ENCODE measurements at places on chromosomes 13 and 19. TPM values are rescaled to one million over a fixed set of nuclear protein-coding genes. Genes with fewer than 3 reads are reported as not detected.

Gene IGFL1
- not detected for total RNA-seq

DNA sequence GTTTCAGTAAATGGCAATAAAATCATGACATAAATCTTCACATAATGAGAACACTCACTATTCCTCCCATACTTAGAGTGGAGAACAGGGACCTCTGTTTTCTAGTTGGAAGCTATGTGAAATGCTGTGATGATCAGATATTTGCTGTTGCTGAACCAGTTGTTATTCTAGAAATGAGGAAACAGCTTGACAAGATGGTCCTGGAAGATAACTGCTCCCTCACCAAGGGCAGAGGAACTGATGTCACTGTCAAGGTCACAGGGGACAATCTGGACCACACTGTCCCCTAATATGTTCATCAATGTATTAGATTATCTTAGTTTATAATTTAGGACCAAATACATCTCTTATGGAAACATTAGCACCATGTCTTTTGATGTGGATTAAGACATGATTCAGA is 1173.3 kb downstream of the PCDH17 start:
- peaks cover 23% of the 10 kb centered on the region for H3K27me3 ChIP-seq
- H3K4me3 ChIP-seq = no peak overlapping the region
- no peaks in the 10 kb centered on the region for H3K36me3 ChIP-seq
- no peak overlapping the region for H3K27ac ChIP-seq
- H3K4me1 ChIP-seq = no peaks in the 10 kb centered on the region

DNA sequence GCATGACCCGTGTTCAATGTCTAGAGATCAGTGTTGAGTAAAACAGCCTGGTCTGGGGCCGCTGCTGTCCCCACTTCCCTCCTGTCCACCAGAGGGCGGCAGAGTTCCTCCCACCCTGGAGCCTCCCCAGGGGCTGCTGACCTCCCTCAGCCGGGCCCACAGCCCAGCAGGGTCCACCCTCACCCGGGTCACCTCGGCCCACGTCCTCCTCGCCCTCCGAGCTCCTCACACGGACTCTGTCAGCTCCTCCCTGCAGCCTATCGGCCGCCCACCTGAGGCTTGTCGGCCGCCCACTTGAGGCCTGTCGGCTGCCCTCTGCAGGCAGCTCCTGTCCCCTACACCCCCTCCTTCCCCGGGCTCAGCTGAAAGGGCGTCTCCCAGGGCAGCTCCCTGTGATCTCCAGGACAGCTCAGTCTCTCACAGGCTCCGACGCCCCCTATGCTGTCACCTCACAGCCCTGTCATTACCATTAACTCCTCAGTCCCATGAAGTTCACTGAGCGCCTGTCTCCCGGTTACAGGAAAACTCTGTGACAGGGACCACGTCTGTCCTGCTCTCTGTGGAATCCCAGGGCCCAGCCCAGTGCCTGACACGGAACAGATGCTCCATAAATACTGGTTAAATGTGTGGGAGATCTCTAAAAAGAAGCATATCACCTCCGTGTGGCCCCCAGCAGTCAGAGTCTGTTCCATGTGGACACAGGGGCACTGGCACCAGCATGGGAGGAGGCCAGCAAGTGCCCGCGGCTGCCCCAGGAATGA is 1.5 kb upstream of the CEACAM5 start:
- no peaks in the 10 kb centered on the region for H3K36me3 ChIP-seq
- H3K27ac ChIP-seq = no peak overlapping the region
- H3K27me3 ChIP-seq = peaks cover 93% of the 10 kb centered on the region

GRCh38 chr19:55287361-55288079 is 3.7 kb downstream of the BRSK1 start:
- no peak overlapping the region for H3K4me3 ChIP-seq
- peaks cover 12% of the 10 kb centered on the region for H3K27me3 ChIP-seq
- no peak for DNase-seq
- peaks cover 5% of the 10 kb centered on the region for H3K36me3 ChIP-seq
- H3K4me1 ChIP-seq = peaks cover 16% of the 10 kb centered on the region

DNA sequence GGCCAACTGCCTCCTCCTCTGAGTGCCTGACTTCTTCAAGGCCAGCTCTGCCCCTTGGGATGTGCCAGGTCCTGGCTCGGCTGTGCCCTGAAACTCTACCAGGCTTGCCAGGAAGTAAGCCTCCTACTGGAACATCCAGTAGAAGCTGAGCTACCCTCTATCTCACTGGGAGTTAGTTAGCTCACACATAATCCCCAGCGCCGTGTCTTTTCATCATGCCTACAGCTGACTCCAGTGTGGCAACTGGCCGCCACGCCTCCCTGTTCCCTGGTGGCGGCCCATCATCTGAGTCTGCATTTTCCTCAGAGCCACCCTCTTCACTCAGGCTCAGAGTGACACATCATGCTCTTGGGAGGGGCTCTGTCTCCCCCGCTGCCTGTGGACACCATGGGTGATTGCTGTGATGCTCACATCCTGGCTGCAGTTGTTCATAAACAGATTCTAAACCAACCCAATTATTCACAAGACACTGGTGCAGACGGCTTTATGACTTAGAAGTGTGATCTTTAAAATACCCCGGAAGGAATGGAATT is 131.9 kb upstream of the IRS2 start:
- no peaks in the 10 kb centered on the region for H3K27me3 ChIP-seq
- H3K36me3 ChIP-seq = no peaks in the 10 kb centered on the region
- no peaks in the 10 kb centered on the region for H3K4me1 ChIP-seq
- no peak for DNase-seq

- no peaks in the 10 kb centered on the region for H3K27me3 ChIP-seq
- H3K36me3 ChIP-seq = peaks cover 30% of the 10 kb centered on the region
- H3K4me3 ChIP-seq = peak overlapping the region; percentile 86
- DNase-seq = peak; percentile 35
- peak overlapping the region; percentile 82 for H3K27ac ChIP-seq
- H3K4me1 ChIP-seq = peaks cover 10% of the 10 kb centered on the region
Measured at GRCh38 chr13:52405369-52405766, 604 bp downstream of the THSD1 start.

Gene EDNRB
- total RNA-seq = not detected

Gene CCNA1
- 36.5 TPM for total RNA-seq

GRCh38 chr19:34778342-34778741 is 5.3 kb upstream of the ZNF599 start:
- H3K4me1 ChIP-seq = no peaks in the 10 kb centered on the region
- no peaks in the 10 kb centered on the region for H3K36me3 ChIP-seq
- H3K27me3 ChIP-seq = no peaks in the 10 kb centered on the region
- H3K27ac ChIP-seq = no peak overlapping the region

Gene IL4I1
- not detected for total RNA-seq

Gene MYH14
- total RNA-seq = not detected

GRCh38 chr19:35291916-35292315 is at the start of gene MAG:
Gene MAG (plus strand): TSS chr19:35292161. CDS start chr19:35295409, 3,248 bp downstream.
- no peak for DNase-seq
- no peaks in the 10 kb centered on the region for H3K4me1 ChIP-seq
- no peak within 1 kb of the TSS for H3K4me3 ChIP-seq
- H3K27me3 ChIP-seq = peaks cover 47% of the 10 kb centered on the region
- no peak within 1 kb of the TSS for H3K27ac ChIP-seq

Gene MISP3
- 0.54 TPM for total RNA-seq

GRCh38 chr19:41064974-41065569 is 23.2 kb upstream of the CYP2A13 start:
- peaks cover 4% of the 10 kb centered on the region for H3K36me3 ChIP-seq
- no peak overlapping the region for H3K4me3 ChIP-seq
- no peak overlapping the region for H3K27ac ChIP-seq
- peak; percentile 21 for DNase-seq

- H3K27ac ChIP-seq = no peak overlapping the region
- no peaks in the 10 kb centered on the region for H3K36me3 ChIP-seq
- H3K4me3 ChIP-seq = no peak overlapping the region
- H3K27me3 ChIP-seq = no peaks in the 10 kb centered on the region
- peak; percentile 80 for DNase-seq
- H3K4me1 ChIP-seq = peaks cover 9% of the 10 kb centered on the region
Measured at GRCh38 chr13:91017031-91017668, 330.3 kb upstream of the MIR17HG start.

Gene GJB2
- 12.9 TPM for total RNA-seq

Gene PODNL1
- total RNA-seq = 0.51 TPM

GRCh38 chr19:34189199-34189916 is 17.1 kb downstream of the LSM14A start:
- H3K4me3 ChIP-seq = no peak overlapping the region
- DNase-seq = no peak
- H3K36me3 ChIP-seq = peaks cover 12% of the 10 kb centered on the region
- no peak overlapping the region for H3K27ac ChIP-seq
- no peaks in the 10 kb centered on the region for H3K27me3 ChIP-seq
- peaks cover 33% of the 10 kb centered on the region for H3K4me1 ChIP-seq

DNA sequence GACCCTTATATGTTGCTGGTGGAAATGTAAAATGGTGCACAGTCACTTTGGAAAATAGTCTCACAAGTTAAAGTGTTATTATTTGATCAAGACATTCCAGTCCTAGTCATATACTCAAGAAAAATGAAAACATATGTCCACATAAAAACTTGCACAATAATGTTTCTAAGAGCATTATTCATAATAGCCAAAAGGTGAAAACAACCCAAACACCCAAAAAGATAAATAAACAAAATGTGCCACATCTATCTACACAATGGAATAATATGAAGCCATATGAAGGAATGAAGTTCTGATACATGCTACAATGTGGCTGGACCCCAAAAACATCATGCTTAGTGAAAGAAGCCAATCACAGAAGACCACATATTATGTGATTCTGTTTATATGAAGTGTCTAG is 14.4 kb upstream of the AKAP8 start:
- DNase-seq = peak; percentile 41
- peaks cover 5% of the 10 kb centered on the region for H3K4me1 ChIP-seq
- H3K4me3 ChIP-seq = no peak overlapping the region
- H3K36me3 ChIP-seq = peaks cover 87% of the 10 kb centered on the region

Gene PCDH20
- total RNA-seq = not detected

DNA sequence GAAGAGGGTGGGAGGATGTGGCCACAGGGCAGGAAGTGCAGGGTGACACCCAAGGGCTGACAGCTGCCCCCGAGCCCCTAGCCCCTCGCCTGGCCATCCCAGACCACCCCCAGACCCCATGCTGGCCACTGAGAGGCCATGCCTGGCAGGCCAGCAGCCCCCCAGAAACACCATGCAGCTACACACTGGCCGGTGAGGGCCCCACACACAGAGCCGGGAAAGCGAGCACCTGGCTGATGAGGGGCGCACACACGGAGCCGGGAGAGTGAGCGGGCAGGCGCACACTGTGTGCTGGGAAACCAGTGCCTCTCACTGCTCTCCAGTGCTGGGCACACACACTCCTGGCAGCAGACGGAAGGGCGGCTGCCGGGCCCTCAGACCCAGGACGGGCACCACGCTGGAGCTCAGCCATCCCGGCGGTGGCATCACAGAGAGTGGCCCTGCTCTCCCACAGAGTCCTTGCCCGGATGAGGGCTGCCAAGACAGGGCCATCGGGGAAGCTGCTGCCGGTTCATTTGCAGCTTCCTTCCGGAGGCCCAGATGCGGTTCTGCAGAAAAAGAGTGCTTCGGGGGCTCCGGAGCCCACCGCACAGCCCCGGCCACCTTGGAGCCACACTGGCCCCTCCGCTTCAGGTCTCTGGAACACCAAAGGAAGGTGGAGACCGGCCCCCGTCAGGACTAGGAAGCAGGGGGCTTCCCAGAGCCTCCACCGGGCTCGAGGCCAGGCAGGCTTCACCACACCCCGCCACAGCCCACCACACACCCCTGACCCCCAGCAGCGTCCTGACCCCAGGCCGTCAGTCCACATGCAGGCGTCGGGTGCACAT is 76.4 kb downstream of the SPACA7 start:
- H3K27me3 ChIP-seq = no peaks in the 10 kb centered on the region
- no peak for DNase-seq
- no peak overlapping the region for H3K27ac ChIP-seq
- H3K4me3 ChIP-seq = no peak overlapping the region

DNA sequence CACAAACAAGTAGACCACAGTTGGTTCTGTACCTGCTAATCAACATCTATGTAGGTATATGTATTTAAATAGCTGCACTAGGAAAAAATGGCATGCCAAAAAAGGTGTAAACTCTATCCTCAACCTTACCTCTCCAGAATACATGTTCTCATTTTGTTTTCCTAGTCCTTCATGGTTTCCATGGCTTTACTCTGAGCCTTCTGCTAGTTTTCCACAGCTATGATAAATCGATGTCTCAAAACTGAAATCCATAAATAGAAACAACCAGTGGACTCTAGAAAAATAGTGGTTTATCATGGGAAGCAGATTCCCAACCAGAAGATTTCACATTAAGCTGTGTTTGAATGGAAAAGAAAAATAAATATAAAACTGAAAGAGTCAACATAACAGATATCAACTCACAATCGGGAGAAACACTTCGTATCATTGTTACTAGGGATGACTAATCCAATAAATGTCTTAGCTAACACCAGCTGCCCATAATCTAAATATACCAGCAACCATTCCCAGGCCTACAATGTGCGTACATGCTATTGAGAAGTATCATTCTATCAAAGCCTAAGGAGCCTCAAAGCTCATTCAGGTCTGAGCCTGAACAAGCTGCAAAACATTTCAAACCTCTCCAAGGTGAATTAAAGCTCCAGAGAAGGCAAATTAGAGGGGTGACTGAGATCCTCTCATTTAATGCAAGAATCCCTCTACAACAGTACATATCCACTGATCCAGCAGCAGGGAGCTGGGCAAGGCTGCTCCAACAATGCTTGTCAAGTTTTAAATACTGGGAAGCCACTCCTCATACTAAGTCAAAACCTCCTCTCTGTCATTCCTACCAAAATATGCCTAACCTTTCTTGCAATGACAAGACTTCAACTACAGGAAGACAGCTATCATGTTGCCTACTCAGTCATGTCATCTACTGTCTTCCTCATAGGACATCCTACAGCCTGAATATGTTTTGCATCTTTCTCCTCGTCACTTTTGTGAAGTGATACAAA is 90.2 kb downstream of the KCTD12 start:
- H3K4me1 ChIP-seq = no peaks in the 10 kb centered on the region
- no peaks in the 10 kb centered on the region for H3K27me3 ChIP-seq
- no peak for DNase-seq

DNA sequence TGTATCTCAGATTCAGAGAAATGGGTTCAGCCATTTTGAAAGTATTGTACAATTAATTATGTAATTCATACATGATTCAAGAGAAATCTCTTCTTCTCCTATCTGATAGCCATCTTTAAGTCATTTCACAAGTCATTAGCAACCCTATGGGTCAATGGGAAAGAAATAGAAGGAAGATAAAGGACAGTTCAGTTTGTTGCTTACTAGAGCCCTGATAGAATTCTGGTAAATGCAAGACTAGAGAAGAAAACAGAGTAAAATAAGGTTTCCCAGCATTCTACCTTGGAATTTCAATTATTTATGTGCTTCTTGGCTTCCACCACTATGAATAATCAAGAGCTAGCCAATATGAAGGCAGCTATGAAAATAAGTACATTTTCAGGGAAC is 117.7 kb downstream of the LHFPL6 start:
- H3K36me3 ChIP-seq = no peaks in the 10 kb centered on the region
- no peak for DNase-seq
- no peak overlapping the region for H3K4me3 ChIP-seq
- H3K27ac ChIP-seq = no peak overlapping the region
- no peaks in the 10 kb centered on the region for H3K27me3 ChIP-seq

- H3K36me3 ChIP-seq = no peaks in the 10 kb centered on the region
- peaks cover 6% of the 10 kb centered on the region for H3K4me1 ChIP-seq
- H3K4me3 ChIP-seq = no peak overlapping the region
- DNase-seq = no peak
Measured at GRCh38 chr19:19371059-19371458, 34.4 kb upstream of the GATAD2A start.

Gene TRAPPC6A
- 16.1 TPM for total RNA-seq

- H3K4me1 ChIP-seq = peaks cover 20% of the 10 kb centered on the region
- H3K27me3 ChIP-seq = no peaks in the 10 kb centered on the region
- H3K4me3 ChIP-seq = no peak overlapping the region
- no peak overlapping the region for H3K27ac ChIP-seq
- no peak for DNase-seq
- no peaks in the 10 kb centered on the region for H3K36me3 ChIP-seq
Measured at GRCh38 chr13:44735806-44736205, 159.7 kb upstream of the TSC22D1 start.
